Left ventricle myocardium inferior (tissue), 1 donor: ENCODE measurements at places on chromosomes 2 and 18.
A peak's percentile ranks its signal among the peaks of the same experiment; 100 is the strongest.

DNA sequence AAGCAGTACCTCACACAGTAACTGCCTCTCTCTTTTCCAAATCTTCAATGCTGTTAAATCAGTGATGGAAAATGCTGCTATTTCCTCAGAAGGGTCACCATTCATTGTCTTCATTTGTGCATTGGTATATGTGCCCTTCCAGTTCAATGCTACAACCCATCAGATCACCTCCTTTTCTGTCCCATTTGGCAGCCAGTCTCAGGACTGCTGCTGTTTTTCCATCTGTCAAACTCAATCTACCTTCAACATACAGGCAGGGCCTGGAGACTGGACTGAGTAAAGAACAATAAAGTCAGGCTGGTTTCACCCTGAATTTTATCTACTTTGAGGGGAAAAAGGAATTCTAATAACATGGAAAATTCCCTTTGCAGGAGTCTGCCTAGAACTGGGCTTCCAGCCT, 17.9 kb downstream of the ZNF385B start:
- H3K36me3 ChIP-seq, result no peaks in the 10 kb centered on the region
- H3K27ac ChIP-seq, result no peak overlapping the region
- H3K27me3 ChIP-seq, result peaks cover 19% of the 10 kb centered on the region
- H3K4me1 ChIP-seq, result no peaks in the 10 kb centered on the region

GRCh38 chr2:166784296-166784946, 103.9 kb upstream of the XIRP2 start:
- H3K36me3 ChIP-seq, result no peaks in the 10 kb centered on the region
- no peak overlapping the region for H3K4me3 ChIP-seq
- H3K4me1 ChIP-seq, result no peaks in the 10 kb centered on the region

DNA sequence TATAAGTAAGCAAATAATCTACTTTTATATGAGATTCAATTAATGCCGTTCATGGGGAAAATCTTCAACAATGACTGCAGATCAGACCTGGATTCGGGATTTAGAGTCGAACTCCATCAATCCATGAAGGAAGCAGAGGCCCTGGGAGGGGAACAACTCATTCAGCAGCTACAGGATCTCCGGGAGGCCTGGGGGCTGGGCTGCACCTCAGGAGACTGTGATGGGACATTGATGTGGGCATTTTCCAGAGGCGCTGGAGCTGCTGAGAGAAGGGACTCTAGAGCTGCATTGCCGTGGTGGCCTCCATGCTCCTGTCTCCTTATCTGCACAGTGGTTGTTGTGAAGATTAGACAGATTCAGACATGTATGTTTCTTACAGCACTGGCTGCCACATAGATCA, 76.9 kb downstream of the MYT1L start:
- no peak overlapping the region for H3K4me3 ChIP-seq
- DNase-seq, result no peak
- peaks cover 16% of the 10 kb centered on the region for H3K27me3 ChIP-seq
- H3K27ac ChIP-seq, result no peak overlapping the region

DNA sequence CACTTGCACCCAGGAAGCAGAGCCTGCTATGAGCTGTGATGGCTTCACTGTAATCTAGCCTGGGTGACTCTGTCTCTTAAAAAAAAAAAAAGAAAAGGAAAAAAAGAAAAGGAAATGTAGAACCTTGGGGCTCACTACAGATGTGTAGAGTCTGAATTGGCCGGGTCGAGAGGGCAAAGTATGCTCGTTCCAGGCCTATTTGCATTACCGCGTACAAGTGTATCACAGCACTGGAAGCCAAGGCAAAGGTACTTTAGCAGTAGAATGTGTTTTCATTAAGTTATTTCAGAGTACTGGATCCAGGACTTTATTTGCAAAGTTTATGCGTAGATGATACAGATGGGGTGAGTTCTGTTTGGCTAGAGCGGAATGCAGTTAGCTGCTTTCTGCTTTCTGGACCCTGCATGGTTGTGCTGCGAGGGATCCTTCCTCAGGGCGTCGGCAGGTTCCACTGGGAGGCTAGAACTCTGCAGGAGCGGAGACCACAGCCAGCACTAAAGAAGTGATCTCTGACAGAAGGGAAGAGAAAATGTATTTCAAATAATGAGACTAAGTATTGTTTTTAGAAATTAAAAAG, 51.8 kb downstream of the LDLRAD4 start:
- DNase-seq, result no peak
- peaks cover 100% of the 10 kb centered on the region for H3K4me1 ChIP-seq
- no peaks in the 10 kb centered on the region for H3K27me3 ChIP-seq
- H3K4me3 ChIP-seq, result no peak overlapping the region
- H3K36me3 ChIP-seq, result no peaks in the 10 kb centered on the region

DNA sequence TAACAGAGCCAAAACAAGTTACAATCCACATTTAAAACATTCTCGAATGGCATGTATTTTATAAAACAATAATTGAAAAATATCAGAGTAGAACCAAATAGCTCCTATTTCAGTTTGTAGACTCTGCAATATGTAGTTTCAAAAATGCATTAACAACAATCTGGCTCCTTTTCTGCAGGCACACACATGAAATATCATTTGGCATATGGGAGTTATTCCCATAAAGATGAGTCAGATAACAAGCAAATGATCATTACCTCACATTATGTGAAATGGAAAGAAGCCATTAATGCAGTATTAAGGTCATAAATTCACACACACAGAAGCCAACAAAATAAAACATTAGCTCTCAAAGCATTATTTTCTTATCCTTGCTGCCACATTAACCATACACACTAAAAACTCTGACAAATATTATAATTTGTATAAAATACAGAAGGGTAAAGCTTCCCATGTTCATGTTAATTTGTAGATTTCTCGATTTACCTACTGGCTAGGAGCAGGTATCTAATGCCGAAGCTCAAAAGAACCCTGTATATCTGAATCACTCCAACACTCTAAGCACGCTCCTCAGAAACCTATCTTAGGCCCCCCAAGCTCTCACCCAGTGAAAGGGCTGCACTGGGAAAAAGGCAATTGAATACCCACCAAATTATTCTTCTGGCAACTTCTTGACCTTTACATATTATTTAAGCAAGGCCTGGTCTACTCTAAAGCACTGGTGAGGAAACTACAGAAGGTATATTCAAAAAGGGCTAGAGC, 13.8 kb downstream of the NBAS start:
- H3K36me3 ChIP-seq, result peaks cover 31% of the 10 kb centered on the region
- DNase-seq, result no peak
- no peak overlapping the region for H3K27ac ChIP-seq
- H3K4me3 ChIP-seq, result no peak overlapping the region
- H3K4me1 ChIP-seq, result peaks cover 9% of the 10 kb centered on the region
- no peaks in the 10 kb centered on the region for H3K27me3 ChIP-seq

GRCh38 chr2:191245046-191245868, at the start of gene MYO1B:
Gene MYO1B, plus strand, starts transcription at chr2:191245404. Its CDS starts 31,492 bp downstream, at chr2:191276896.
- DNase-seq, result peak; percentile 80
- no peaks in the 10 kb centered on the region for H3K36me3 ChIP-seq
- H3K27ac ChIP-seq, result peak within 1 kb of the TSS; percentile 92

DNA sequence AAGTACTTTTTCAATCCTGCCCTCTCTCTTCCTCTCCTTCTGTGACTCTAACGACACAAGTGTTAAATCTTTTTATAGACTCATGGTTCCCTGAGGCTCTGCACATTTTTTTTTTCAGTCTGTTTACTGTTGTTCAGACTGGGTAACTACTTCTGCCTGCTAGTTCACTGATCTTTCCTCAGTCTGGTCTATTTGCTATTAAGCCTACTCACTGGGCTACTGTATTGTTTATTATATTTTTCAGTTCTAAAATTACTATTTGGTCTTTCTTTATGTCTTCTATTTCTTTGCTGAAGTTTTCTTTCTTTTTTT, 21.3 kb downstream of the PPP3R1 start:
- no peaks in the 10 kb centered on the region for H3K36me3 ChIP-seq
- H3K4me3 ChIP-seq, result peak overlapping the region; percentile 3
- no peak for DNase-seq
- H3K27ac ChIP-seq, result peak overlapping the region; percentile 57
- H3K27me3 ChIP-seq, result no peaks in the 10 kb centered on the region

GRCh38 chr2:144704709-144705095, 184.8 kb upstream of the ZEB2 start:
- no peak for DNase-seq
- no peaks in the 10 kb centered on the region for H3K36me3 ChIP-seq
- no peak overlapping the region for H3K4me3 ChIP-seq
- no peaks in the 10 kb centered on the region for H3K4me1 ChIP-seq

DNA sequence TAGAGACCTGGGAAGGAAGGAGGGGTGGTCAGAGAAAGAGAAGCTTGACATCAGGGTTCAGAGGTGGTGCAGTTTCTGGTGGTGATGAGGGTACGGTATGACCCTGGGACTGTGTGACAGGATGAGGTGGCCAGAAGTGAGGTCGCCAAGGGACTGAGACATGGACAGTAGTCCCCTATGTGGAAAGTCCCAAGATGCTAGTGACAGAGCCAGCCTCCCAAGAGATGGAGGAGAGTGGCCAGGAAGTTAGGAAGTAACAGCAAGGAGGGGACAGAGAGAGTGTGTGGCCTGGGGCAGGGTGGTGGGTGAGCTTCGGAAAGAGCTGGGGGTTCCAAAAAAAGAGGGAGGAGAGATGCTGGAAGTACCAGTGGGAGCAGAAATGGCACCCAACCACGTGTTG, 66.0 kb downstream of the SMAD7 start:
- peaks cover 28% of the 10 kb centered on the region for H3K4me1 ChIP-seq
- H3K4me3 ChIP-seq, result no peak overlapping the region
- DNase-seq, result no peak
- H3K36me3 ChIP-seq, result no peaks in the 10 kb centered on the region
- no peak overlapping the region for H3K27ac ChIP-seq
- no peaks in the 10 kb centered on the region for H3K27me3 ChIP-seq

DNA sequence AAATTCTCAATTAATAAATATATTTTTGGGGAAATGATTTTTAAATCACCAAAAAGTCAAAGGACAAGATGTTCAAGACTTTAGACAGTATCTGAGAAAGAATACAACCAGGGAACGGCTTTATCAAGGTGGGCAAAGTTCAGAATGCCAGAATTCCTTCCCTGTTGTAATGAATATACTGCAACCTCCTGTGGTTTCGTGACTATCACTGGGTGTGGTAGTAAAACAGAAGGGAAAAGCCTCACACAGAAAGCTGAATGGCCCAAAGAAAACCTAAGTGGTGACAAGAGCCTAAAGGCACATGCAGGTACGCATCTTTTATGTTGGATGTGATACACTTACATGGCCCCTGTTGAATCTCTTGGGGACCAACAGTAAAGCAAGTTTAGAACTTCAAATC, 37.1 kb downstream of the MBD2 start:
- H3K4me1 ChIP-seq, result no peaks in the 10 kb centered on the region
- DNase-seq, result no peak
- H3K27ac ChIP-seq, result no peak overlapping the region
- no peak overlapping the region for H3K4me3 ChIP-seq
- H3K36me3 ChIP-seq, result peaks cover 33% of the 10 kb centered on the region

DNA sequence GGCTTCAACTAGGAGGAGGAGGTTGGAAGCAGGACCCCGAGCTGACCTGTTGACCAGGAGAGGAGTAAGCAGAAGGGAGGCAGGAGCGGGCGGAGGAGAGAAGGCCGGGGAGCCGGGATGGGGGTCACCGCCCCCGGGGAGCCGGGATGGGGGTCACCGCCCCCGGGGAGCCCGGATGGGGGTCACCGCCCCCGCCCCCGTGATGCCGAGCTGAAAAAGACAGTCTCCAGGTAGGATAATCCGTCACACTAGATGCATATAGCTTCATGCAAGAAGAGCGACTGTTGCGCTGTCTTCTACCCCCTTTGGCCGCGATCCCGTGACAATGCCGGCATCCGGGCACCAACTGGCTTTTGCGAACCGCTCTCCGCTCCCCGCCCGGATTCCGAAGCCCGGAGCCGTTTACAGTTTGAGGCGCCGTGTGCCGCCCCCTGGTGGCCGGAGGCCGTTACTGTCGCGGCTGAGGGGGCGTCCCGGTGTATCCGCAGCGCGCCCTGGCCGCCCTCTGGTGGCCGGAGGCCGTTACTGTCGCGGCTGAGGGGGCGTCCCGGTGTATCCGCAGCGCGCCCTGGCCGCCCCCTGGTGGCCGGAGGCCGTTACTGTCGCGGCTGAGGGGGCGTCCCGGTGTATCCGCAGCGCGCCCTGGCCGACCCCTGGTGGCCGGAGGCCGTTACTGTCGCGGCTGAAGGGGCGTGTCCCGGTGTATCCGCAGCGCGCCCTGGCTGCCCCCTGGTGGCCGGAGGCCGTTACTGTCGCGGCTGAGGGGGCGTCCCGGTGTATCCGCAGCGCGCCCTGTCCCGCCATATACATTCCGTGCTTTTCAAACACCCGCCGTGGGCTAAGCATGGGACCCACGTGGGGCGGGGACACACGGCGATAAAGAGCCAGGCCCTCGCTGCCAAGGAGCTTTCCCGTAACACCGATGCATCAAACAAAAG, 89.6 kb downstream of the ACTR3 start:
- H3K4me1 ChIP-seq, result no peaks in the 10 kb centered on the region
- no peak for DNase-seq
- no peak overlapping the region for H3K4me3 ChIP-seq
- no peaks in the 10 kb centered on the region for H3K36me3 ChIP-seq

DNA sequence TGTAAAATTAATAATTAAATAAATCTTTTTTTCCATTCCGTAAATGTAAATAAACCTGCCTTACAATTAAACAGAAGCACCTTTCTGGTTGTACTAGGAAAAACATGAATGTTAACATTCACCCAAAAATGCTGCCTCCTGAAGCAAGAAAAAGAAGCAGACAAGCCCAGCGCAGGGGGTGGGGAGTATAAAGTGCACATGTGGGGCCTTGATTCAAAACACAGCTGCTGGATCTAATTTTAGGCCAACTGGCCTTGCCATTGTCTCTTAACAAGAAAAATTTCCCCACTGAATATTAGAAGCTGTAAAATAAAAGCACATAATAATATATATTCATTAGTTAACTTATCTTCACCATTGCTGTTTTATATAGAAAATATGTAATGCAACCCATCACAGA, 28.3 kb downstream of the TCF4 start:
- H3K4me1 ChIP-seq, result peaks cover 13% of the 10 kb centered on the region
- no peaks in the 10 kb centered on the region for H3K27me3 ChIP-seq
- peak overlapping the region; percentile 13 for H3K27ac ChIP-seq
- no peak overlapping the region for H3K4me3 ChIP-seq
